ENCODE measurements at places on chromosomes 1 and 21.

- DNase-seq, result no peak
These were observed 4.6 kb downstream of the SMIM1 start for GRCh38 chr1:3777078-3777547.

GRCh38 chr1:89765774-89766173, 55.1 kb upstream of the LRRC8D start:
- no peak for DNase-seq

DNA sequence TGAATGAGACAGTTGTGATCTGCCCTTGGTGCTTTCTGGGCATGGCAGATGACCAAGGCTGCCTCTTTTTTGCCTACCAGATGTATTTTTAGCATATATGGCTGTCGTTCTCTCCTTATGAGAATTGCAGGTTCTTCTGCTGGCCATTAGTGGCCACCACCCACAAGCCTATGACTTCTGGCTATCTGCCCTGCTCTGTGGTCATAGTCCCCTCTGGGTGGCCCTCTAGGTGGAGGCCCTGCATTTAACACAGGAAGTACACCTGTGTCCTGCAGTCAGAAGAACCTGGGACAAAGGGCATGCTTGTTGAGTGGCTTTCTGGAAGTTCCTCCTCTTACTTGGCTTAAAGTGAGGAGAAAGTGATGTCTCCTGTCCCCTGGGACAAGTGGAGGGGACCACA, 6.5 kb downstream of the FCAMR start:
- no peak for DNase-seq

GRCh38 chr1:179226738-179227137, 2.7 kb downstream of the ABL2 start:
- DNase-seq, result no peak
